ENCODE measurements at places on chromosomes 1 and 21.

GRCh38 chr1:172286629-172287076 lies 133.8 kb upstream of the C1orf105 start:
- no peak for DNase-seq

GRCh38 chr1:33784876-33785275 lies 79.0 kb upstream of the HMGB4 start:
- DNase-seq = no peak

DNA sequence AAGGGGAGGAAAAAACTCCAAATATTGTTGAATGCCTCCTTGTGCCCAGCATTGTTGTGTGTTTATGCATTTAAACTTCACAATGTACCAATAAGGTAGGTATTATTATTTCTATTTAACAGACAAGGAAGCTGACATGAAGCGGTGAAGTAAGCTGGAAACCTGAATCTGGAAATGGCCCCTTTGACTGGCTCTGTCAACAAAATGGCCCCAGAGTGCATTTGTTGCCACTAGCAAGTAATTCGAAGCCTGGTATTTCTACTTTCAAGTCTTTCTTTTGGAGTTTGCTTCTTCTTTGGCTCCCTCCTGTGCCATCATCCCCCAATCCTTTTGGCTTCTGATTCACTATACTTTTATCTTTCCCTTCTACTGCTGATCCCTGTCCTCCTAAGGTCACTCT lies 23.1 kb downstream of the CRYZL1 start:
- DNase-seq = no peak

DNA sequence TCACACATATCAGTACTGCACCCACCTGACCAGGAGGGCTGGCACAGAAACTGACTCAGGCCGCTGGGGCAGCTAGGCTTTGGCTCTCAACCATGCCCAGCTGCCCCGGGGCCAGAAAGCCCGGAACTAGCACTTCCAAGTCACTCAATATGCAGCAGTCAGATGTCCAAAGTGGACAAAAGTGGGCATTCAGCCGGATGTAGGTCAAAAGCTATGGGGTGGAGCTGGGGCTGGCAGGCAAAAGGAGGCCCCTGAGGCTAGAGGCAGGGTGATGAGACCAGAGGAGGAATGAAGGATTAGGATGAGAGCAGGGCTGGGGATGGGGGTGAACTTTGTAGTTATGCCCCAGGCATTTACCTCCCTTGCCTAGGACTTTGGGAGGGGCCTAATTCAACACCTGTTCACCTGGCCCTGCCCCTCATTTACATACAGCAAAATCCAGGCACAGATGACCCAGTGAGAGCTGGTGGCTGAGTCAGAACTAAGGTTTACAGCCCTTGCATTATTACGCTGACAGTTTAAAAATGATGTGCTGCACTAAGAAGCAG lies 30.7 kb upstream of the EDN2 start:
- no peak for DNase-seq

- DNase-seq = no peak
Measured at GRCh38 chr1:216614011-216614934, 109.0 kb downstream of the ESRRG start.
